Activated T-cell treated with anti-CD3 and anti-CD28 coated beads, Interleukin-2, amount 50 U/mL, for 1 hour (primary cell): ENCODE measurements at places on chromosomes 5 and 9.

DNA sequence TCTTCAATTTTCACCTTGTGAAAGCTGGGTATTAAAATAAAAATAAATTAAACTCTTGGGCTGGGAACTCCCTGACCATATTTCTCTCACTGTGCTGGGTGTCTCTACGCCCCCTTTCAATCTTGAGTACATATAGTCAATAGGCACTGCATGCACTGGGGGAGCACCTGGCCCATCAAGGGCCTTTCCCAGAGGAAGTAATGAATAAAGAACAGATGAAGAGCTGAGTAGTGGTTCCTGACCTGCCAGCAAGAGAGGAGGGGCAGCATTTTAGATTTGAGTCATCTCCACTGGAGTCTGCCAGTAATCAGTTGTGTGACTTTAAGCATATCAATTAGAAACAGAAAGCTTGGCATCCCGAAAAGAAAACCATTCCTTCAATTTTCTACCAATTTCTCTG is 6.2 kb downstream of the MAPKAP1 start:
- no peak for DNase-seq

DNA sequence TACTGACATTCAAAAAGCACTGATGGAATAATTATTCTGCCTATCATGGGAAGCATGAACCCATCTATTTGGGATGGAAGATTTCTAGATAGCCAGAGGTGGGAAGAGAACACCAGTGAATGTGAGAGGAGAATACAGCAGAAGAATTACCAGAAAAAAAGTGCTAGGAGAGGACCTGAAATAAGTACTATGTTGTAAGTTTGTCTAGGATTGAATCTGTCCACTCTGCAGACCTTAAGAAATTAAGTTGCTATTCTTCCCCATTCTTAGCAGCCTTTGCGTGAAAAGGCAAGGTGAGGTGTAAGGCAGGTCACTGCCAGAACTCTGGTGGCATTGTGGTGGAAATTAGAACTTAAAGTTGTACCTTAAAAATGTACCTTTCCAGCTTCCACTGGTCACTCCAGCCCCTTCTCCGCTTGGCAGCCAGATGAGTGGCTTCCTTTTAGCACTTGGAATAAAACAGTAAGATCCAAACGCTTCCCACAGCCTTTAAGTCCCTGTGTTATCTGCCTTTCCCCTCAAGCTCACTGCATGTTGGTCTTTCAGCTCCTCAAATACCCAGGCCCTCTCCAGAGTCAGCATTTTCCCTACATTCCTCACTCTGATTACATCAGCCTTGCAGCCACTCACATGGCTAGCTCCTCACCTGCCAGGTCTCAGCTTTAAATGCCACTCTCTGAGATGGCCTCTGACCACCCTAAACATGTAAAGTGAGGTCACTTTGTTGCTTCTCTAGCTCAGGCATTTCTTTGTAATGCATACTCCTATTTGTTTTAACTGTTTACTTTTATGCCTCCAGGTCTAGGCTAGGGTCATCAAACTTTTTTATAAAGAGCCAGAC is 253.0 kb downstream of the EPB41L4A start:
- no peak for DNase-seq

DNA sequence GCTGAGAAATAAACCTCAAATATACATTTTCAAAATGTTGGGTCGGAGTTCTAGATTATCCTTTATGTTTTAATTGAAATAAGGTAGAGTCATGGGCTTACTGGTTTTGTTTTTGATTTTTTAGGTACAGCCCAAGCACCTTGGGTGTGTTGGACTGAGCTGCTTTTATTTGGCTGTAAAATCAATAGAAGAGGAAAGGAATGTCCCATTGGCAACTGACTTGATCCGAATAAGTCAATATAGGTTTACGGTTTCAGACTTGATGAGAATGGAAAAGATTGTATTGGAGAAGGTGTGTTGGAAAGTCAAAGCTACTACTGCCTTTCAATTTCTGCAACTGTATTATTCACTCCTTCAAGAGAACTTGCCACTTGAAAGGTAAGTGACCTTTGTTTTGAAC is 3.6 kb downstream of the CCNG1 start:
- no peak for DNase-seq

- DNase-seq: no peak
These were observed 9.1 kb downstream of the GFPT2 start for GRCh38 chr5:180343831-180344695.

- no peak for DNase-seq
These were observed 6.1 kb upstream of the ERMP1 start for GRCh38 chr9:5838884-5839571.

- no peak for DNase-seq
These were observed 20.6 kb downstream of the RAD1 start for GRCh38 chr5:34894716-34895115.

- DNase-seq: no peak
These were observed 7.2 kb downstream of the THBS4 start for GRCh38 chr5:80042330-80042729.

GRCh38 chr5:136249678-136250266 is 56.8 kb upstream of the SMIM32 start:
- DNase-seq: no peak

- DNase-seq: no peak
These were observed 15.4 kb upstream of the OCLN start for GRCh38 chr5:69477170-69477569.

DNA sequence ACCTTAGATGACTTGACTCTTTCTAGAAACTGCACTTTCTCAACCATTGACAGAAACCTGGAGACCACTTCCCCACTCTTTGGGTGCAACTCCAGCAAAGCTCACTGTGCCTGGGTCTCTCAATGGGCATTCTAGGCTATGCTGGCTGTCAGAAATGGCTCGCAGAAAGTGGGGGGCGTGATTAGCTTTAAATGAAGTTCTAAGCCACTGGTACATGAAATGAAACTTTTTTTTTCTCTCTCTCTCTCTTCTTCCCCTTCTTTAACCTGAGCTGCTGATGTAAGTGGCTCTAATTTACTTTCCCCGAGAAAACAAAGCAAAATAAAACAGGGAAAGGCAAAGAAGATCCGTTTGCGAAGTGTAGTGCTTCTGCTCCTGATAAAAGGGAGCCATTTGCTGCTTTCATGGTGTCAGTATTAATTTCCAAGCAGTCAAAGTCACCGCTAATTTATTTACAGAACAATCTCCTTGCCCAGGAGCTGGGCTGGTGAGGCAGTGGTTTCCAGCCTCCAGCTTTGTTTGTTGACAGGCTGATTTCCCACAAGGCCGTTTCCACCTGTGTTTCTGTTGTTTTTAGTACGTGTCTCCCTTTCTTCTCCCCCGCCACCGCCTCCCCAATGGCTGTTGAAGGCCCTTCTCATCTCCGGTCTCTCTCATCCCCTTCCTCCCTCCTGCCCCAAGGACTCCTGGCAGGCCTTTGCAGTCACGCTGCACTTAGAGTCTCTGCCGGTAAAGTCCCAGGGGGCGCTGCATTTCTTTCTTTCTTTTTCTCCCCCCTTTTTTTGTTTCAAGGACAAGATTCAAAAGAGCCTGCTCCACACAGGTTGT is 422.9 kb downstream of the EBF1 start:
- no peak for DNase-seq

- DNase-seq: no peak
These were observed 33.6 kb downstream of the IRF1 start for GRCh38 chr5:132456987-132457361.

GRCh38 chr9:86801246-86801645 is 146.1 kb downstream of the GAS1 start:
- DNase-seq: no peak

DNA sequence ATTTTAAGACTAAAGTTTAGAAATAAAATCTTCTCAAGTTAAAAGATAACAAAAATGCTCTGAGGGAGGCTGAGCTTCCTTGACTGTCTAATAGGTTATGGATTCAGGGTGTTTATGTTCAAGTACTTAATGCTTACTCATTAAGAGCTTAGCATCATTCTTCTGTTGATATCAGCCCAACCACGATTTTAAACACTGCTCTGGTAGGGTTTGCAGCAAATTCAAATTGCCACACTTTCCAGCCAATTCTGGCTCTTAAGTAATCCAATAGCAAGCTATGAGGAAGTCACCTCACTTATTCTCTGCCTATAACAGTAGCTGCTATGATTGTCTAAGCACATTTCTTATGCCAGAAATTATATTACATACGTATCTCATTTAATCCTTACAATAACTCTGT is 191.0 kb upstream of the KIF2A start:
- no peak for DNase-seq

DNA sequence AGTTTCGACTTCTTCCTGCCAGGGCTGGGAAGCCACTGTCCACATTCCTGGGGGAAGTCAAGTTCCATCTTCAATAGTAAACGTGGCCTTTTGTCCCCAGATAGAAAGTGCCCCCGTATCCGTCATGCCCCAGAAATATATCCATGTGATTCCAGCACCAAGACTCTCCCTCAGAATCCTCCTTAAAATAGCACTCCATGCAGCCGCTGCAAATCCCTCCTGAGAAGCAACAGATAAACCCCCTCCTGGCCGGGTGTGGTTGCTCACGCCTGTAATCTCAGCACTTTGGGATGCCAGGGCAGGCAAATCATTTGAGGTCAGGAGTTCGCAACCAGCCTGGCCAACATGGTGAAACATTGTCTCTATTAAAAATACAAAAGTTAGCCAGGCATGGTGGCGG is 126.1 kb downstream of the OLFM1 start:
- DNase-seq: no peak

DNA sequence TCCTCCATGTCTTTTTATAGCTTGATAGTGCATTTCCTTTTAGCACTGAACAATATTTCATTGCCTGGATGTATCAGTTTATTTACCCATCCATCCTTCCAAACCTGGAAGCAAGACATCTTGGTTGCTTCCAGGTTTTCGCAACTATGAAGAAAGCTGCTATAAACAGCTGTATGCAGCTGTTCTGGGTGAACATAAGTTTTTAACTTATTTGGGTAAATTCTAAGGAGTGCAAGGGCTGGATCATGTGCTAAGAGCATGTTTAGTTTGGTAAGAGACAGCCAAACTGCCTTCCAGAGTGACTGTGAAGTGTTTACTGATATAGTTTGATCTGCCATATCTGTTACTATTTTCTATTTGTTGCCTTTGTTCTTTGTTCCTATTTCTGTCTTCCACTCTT is 58.5 kb downstream of the CSF2 start:
- DNase-seq: no peak

DNA sequence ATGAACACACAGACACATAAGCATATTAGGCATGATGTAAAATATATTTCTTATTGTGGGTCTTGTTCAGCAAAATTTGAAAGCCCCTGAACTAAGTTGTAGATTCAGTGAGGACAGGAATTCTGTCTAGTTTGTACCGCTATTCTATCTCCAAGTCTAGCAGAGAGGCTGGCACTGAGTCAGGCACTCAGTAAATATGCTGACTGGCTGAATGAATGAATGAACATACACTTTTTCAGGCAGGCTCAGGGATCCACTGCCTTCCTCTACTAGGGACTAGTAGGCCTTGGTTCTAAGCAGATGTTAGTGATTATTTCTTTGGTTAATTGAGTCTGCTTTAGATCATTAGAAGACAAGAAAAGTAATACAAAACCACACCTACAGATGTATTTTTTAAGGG is 157.5 kb downstream of the ZSWIM6 start:
- DNase-seq: no peak

GRCh38 chr9:131116281-131117120 is 8.9 kb upstream of the NUP214 start:
- DNase-seq: no peak

DNA sequence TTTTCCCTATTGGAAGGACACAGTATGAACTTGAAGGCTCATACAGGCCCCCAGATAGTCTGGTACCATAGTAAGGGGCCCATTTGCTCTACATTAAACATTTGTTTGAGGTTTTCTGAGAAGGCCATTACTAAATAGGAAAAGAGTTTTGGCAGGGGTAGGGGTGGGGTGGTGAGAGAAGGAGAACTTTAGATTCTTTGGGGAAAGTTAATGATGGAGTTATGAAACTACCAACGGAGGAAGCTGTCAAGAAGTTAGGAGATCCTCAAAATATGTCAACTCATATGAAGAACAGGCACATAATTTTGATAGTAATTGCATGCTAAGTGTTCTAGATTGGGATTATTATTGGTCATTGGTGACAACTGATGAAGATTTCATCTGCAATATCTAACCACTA is 114.7 kb downstream of the TAF11L14 start:
- DNase-seq: no peak

- no peak for DNase-seq
These were observed 96.1 kb downstream of the MRPL36 start for GRCh38 chr5:1703352-1704050.

DNA sequence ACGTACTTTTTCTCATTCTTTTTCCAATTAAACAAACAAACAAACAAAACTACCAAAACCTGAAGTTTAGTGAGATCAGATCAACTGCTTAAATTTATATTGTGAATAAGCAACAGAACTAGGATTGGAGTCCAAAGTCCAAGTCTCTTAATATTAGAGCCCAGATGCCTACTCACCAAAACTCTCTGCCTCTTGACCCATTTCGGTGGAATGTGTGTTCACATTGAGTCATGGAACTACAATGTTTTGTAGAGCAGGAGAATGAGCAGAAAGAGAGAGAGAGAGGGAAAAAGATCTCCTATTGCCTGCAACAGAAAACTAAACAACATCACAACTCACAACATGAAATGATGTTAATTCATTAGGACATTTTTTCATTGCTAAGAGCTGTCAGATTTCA is 751.1 kb downstream of the TLR4 start:
- DNase-seq: no peak

GRCh38 chr5:154972476-154973080 is 31.7 kb downstream of the MRPL22 start:
- no peak for DNase-seq
